HAP-1 (cell line): ENCODE measurements at places on chromosomes 6 and 20.
A peak's percentile ranks its signal among the peaks of the same experiment; 100 is the strongest.

DNA sequence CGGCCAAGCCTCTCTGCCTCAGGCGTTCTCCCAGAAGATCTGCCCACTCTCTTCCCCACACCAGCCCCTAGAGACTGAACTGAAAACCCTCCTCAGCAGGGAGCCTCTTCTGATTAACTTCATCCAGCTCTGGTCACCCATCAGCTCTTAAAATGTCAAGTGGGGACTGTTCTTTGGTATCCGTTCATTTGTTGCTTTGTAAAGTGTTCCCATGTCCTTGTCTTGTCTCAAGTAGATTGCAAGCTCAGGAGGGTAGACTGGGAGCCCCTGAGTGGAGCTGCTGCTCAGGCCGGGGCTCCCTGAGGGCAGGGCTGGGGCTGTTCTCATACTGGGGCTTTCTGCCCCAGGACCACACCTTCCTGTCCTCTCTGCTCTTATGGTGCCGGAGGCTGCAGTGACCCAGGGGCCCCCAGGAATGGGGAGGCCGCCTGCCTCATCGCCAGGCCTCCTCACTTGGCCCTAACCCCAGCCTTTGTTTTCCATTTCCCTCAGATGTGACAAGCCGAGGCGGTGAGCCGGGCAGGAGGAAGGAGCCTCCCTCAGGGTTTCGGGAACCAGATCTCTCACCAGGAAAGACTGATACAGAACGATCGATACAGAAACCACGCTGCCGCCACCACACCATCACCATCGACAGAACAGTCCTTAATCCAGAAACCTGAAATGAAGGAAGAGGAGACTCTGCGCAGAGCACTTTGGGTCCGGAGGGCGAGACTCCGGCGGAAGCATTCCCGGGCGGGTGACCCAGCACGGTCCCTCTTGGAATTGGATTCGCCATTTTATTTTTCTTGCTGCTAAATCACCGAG lies 14.2 kb downstream of the VEGFA start:
- DNase-seq = no peak

DNA sequence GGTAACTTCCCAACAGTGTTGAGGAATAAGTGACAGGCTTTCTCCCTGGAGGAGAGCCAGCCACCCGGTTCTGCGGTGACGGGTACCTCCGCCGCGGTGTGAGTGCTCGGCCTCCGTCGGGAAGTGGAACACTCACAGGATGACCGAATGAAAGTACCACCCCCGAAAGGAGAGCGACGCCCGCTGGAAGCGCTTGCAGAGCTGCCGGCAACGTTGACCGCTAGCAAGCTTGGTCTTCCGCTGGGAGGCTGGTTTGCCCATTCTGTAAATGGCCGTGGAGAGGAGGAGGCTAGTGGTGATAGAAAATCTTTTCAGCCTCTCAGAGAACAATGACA lies 614 bp upstream of the TMEM242 start:
- DNase-seq = peak; percentile 79

- DNase-seq = no peak
Measured at GRCh38 chr20:47789764-47790579, 4.7 kb upstream of the SULF2 start.

DNA sequence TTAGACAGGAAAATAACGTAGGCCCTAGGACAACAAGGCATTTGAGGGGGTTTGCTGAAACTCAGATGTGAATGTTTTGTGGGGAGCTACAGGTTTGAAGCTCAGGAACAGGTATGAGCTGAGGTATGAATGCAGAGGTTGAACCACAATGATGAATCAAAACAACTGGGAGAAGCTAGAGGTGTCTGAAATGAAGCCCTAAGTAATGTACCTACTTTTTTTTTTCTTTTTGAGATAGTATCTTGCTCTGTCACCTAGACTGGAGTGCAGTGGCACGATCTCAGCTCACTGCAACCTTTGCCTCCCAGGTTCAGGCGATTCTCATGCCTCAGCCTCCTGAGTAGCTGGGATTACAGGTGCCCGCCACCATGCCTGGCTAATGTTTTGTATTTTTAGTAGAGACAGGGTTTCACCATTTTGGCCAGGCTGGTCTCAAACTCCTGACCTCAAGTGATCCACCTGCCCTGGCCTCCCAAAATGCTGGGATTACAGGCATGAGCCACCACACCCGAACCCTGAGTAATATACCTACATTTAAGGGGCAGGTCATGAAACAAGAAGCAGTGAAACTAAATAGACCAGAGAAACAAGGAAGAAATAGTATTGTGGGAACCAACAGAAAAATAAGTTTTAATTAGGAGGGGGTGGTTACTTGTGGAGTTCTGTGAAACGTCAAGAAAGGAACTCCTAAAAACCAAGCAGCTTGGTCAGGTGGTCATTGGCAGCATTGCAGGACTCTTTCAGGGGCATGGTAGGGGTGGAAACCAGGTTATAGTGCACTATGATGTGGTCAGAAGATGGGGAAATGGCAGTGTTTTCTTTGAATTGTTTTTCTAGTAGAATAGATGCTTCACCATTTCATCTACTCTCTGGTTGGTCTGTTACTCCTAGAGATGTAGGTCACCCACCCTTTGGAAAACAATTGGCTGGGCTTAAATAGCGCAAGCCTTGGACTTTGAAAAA lies 138.1 kb downstream of the CD164 start:
- no peak for DNase-seq

DNA sequence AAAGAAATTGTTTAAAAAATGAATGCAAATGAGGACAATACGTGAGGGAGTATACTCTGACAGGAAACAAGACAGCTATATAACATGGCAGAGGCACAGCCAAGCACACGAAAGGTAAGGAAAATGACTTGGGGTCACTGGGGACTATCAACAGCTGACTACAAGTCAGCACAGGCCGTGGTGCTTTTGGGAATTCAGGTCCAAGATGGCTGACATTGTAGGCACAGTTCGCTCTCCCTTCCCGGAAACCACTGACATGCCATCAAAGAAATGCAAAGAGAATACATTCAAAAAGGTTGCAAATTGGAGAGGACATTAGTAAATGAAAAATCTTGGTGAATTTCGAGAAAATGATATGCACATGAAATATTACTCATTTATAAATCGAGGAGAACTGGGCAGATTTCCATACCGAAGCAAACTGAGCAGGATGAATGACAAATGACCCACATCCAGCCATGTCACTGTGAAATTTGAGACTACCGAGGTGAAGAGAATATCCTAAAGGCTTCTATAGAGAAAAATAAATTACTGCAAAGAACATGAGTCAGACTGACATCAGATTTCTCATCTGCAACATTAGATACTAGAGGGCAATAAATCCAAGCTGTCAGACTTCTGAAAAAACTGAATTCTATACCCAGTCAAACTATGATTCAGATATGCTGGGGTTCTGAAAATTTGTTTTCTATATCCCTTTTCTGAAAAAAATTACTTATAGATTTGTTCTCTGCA lies 391.1 kb downstream of the BTBD9 start:
- no peak for DNase-seq

GRCh38 chr6:84763886-84764331 lies 489 bp downstream of the TBX18 start:
- no peak for DNase-seq

DNA sequence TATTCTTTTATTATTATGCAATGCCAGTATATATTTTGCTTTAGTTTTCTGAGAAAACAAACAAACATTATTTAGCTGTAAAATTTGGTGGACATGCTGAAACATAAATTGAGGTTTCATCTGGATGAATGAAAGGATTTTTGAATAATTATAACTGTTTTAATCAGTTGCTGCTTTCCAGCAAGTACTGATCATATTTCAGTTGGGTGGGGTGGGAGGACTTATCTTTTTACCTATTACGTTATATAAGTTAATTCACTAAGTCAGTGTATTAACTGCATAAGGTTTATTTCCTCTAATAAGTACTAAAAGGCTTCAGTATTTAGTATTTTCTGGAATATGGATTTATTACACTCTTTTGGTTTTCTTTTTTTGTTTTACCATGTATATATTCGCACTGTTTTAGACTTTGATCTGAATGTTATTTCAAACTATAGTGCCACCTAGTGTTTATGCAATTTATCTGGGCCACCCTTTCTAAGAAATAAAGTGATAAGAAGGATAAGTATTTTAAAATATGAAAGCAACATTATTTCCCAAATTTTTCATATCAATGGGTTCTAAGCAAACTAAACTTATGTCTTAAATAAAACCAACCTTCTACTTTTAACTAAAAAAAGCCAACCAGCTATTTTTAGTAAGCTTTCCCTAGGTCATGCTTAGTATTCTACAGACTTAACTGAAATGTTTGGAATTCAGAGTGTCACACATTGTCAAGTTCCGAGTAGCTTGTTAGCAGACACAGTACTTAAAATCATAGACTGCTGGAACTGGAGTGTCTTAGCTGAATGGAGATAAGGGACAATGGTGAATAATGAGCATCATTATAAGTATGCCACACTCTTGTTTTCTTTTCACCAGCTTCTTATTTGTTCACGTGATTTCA lies 105.4 kb upstream of the MCHR2 start:
- DNase-seq = no peak

GRCh38 chr6:3911130-3911529 lies 62.0 kb downstream of the FAM50B start:
- DNase-seq = no peak

GRCh38 chr6:126056355-126057004 lies 70.1 kb downstream of the TRMT11 start:
- no peak for DNase-seq

DNA sequence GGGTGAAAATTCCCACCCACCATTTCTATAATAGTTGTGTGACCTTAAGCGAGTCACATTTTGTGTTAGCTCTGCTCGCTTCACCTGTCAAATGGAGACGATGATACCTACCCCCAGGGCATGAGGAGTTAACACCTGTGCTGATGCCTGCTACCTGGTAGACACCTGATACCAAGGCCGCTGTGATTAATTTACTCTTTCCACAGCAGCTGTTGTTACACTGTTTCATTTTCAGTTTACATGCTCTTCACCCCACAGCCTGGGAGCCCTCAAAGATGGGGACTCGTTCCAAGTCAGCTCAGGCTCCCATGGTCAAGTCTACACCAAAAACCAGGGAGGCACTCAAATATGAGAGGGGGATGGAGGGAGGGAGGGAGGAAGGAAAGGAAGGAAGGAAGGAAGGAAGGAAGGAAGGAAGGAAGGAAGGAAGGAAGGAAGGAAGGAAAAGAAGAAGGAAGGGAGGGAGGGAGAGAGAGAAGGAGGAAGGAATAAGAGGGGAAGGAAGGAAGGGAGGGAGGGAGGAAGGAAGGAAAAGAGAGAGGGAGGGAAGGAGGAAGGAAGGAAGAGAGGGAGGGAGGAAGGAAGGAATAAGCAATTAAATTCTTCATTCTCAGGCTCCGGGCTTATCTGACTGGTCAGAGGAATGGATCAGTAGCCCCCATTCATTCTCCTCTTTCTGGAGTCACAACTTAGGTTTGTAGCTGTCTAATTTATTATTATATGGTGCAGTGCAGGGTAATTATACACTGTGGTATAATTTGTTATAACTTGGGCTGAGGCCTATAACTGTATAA lies 40.9 kb downstream of the PDYN start:
- DNase-seq = no peak

DNA sequence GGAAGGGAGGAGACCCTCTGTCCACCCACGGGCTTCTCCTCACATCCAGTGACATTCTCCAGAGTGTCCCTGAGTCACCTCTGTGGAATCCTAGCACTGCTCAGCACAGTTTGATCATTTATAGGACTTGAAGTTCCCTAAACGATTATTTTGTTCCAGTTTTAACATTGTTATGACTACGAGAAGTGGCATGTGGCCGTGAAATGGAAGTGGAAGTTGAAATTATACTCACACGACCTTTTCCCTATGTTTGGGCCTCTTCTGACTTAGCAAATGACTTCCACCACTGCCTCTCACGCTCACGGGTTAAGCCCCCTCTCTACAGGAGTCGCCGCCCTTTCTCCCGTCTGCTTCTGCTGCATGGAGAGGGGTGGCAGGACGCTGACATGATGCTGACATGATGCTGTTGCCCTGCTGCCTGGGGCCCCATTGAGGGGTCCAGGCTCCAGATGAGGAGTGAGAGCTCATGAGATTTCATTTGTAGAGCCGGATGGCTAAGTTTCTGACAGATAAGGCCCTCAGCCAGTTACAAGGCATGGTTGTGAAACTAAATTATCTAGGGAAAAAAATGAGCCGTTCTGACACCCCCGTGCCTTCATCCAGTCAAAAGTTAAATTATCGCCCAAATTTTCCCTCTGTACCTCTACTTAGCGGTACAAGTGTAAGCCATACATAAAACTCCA lies 153.6 kb upstream of the UST start:
- DNase-seq = no peak

- peak; percentile 80 for DNase-seq
Measured at GRCh38 chr6:69866351-69866769, at the start of gene COL19A1. TSS of gene COL19A1 (plus strand) at chr6:69866556. CDS start at chr6:69879568, 13,012 bp downstream.

GRCh38 chr6:3727036-3727435 lies 24.5 kb downstream of the PXDC1 start:
- DNase-seq = no peak

DNA sequence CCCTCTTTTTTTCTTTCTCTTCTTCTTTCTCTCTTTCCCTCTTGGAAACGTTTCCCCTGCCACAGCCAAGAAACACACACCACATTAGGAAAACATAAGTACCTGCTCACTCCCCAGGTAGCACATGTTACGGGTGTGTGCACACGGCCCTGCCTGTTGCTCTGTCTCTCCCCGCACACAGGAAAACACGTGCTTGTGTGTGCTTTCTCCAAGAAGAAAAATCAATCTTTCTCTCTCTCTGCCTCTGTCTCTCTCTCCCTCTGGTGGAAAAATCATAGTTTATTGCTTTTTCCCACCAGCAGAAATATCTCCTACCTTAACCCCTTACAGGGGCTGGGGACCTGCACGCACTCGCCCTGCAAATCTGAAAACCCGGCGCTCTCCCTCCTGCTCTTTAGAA lies 102.3 kb downstream of the EDN3 start:
- no peak for DNase-seq

DNA sequence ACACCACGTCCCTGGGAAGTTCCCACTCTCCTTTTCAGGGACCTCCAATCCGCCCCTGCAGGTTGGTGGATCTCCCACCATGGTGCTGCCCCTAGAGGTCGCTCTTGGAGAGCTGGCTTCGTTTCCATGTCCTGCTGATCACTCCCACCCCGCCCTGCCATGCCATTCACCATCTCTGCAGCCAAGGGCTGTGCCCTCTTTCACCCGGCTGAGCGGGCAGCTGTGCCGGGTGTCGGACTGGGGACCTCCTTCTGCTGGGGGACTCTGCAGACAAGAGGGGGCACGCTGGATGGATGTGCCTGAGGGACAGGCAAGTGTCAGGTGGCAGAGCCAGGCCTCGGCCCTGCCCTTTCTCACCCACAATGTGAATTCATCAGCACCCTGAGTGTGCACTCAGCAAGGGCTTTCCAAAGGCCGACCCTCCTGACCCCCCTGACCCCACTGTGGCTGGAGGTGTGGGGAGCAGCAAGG lies 347.0 kb downstream of the CDH4 start:
- DNase-seq = no peak
